Activated CD8-positive, alpha-beta memory T cell treated with anti-CD3 and anti-CD28 coated beads, Interleukin-2, amount 10 ng/mL, durations not matched to agents 7 days and 5 days (primary cell): ENCODE measurements at places on chromosomes 5 and 9.

DNA sequence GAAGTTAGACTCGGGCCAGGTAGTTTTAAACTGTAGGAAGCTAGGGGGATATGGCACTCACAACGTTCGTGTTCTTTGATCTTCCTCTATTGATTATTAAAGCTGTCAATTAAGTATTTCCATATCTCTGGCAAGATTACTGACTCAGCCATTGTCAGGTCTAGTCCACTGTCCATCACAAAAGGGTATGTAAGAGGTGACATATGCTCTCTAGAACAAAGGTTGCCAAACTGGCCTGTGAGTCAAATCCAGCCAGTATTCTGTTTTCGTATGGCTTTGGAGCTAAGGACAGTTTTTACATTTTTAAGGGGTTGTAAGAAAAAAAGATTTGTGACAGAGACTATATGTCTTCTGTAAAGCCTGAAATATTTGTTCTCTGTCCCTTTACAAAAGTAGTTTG is 44.2 kb downstream of the FAXDC2 start:
- no peak for DNase-seq

GRCh38 chr5:8730194-8730593 is 815.7 kb downstream of the SEMA5A start:
- DNase-seq: no peak

DNA sequence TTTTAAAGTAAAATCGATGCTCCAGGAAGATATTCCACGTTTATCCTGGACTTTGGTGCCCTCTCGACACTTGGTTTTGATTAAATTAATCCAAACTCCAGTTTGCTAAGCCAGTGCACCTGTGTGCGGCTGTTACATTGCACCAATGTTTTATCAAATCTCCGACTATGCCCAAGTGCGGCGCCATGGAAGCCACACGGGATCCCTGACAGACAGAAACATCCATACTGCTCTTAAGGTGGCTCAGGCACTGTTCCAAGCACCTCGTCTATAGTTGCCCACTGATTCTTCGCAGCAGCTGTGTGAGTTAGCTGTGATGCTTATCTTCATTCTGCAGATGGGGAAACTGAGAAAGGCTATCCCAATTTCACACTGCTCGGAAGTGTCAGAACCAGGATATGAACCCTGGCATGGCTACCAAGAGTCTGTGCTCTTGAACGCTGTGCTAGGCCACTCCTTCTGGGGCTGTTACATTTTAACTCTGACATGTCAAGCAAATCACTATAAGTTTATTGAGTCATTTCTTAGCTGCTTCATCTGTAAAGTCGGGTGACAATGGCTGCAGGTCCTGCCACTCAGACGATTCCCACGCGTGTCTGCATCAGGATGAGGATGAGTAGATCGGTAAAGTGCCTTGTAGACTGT is 113.0 kb downstream of the ADAMTS2 start:
- no peak for DNase-seq

GRCh38 chr9:89179895-89180734 is 1.5 kb upstream of the SHC3 start:
- DNase-seq: peak; percentile 54

DNA sequence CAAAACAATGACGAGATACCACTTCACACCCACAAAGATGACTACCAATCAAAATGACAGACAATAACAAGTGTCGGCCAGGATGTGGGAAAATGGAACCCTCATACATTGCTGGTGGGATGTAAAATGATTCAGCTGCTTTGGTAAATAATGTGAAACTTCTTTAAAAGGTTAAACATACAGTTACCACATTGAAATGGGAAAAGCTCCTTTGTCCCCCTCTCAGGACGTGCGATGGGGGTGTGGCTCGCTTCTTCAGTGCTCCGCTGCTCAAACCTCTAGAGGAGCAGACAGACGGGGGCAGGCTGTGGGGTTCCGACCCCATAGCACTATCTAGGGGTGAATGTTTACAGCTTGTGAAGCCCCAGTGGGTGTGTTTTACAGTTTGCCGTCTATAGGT is 8.0 kb upstream of the PLPP6 start:
- peak; percentile 64 for DNase-seq

DNA sequence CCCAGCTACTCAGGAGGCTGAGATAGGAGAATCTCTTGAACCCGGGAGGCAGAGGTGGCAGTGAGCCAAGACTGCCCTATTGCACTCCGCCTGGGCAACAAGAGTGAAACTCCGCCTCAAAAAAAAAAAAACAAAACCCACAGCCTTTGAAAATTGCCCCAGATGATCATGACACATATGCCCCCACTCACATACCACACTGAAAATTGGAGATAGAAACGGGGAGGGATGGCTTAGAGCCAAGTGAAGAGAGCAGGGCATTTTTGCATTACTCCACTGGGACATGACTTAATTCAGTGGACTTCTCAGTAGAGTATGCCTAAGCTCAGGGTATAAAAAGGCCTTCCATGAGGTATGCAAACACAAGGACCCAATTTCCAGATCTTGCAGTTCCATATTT is 309.3 kb downstream of the BNC2 start:
- DNase-seq: no peak

DNA sequence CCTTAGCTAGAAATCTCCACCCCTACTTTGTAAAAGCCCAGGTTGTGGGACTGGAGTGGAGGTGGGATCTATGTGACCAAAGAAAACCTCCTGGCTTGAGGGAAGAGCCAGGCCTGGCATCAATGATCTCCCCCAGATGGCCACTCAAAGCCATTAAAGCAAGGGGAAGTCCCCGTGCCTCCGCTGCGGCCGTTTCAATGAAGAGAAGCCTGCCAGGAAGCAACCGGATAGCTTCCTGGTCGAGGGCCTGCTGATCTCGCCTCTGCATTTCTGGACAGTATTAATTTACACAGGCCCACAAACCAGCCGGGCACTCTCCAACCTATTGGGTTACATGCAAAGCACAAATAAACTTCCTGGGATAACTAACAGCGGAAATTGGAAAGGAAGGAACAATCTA is 160.5 kb upstream of the MSX2 start:
- no peak for DNase-seq

GRCh38 chr5:180785794-180786221 is 16.8 kb downstream of the MGAT1 start:
- DNase-seq: no peak

GRCh38 chr5:171264843-171265242 is 44.2 kb upstream of the TLX3 start:
- DNase-seq: peak; percentile 44

GRCh38 chr5:141934099-141934844 is 10.6 kb downstream of the DELE1 start:
- no peak for DNase-seq

DNA sequence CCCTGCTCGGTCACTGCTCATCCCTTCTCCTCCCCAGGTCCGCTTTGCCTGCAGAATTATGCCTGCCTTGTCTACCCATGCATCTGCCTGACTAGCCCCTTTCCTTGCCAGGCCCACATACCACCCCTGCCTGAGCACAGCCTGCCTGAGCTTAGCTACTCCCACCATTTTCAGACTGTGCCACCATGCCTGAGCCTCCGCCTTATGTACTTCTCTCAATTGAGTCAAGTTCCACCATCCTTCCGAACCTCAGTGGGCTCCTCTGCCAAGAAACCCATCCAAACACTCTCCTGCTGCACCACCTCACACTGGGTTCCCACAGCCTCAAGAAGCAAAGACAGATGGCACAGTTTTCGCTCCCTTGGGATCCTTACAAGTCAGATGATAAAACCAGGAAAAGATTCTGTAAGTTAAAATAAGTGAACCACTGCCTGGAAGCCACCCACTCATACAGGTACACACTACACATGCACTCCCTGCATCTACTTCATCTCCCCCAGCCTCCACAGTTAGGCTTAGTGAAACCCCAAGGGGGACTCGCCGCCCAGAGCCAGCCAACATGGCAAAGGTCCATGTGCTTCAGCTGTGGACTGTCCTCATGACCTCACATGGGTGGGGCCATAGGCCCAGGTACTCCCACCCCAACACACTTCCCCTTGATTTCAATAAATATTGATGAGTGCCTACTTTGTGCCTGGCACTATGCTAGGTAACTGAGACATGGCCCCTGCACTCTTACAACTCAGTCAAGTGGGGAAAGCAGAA is 23.1 kb downstream of the P4HA2 start:
- DNase-seq: peak; percentile 19

DNA sequence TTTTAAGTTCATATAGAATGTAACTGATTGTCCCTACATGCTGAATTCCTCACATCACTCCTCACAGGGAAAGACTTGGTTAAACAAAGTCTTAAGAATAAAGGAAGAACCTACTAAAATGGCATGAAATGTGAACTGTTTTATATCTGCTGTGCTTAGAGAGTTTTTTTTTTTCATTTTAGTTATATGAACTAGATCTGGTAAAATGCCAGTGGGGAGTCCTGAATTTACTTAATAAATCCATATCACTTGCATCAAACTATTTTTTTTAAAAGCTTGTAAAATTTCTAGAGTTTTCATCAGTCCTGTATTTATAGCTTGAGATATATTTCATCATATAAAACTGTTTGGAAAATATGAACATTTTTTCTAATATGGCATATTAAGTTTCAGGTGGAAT is 1528.6 kb downstream of the EFNA5 start:
- DNase-seq: no peak

- no peak for DNase-seq
Measured at GRCh38 chr9:77015327-77016048, 4.0 kb upstream of the FOXB2 start.

GRCh38 chr9:20496328-20496727 is 126.0 kb downstream of the MLLT3 start:
- no peak for DNase-seq

DNA sequence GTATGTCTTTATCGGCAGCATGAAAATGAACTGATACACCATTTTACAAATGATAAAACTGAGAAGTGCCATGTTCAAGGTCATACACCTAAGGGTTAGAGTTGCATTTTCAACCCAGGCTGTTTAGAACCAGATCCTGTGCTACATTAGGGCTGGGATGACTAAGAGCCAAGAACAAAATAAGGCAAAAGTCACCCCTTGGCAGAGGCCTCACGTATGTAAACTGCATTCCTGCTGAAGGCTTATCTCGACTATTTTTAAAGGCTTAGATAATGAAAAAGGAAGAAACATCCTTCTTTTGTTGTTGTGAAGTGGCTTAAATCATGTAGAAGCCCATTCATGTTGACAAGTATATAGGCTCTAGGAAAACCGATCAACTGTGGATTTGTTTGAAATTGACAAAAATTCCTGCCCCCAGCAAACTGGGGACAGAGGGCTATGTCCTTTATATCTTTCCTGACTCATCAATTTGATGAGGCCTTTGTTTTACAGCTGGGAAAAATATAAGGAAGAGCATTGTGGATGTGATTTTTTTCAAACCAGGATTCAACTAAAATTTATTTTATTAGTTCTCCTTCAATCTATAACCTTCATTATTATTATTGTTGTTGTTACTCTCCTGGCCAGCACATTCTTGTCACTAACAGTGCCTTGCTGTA is 196.5 kb downstream of the SNX18 start:
- DNase-seq: no peak

DNA sequence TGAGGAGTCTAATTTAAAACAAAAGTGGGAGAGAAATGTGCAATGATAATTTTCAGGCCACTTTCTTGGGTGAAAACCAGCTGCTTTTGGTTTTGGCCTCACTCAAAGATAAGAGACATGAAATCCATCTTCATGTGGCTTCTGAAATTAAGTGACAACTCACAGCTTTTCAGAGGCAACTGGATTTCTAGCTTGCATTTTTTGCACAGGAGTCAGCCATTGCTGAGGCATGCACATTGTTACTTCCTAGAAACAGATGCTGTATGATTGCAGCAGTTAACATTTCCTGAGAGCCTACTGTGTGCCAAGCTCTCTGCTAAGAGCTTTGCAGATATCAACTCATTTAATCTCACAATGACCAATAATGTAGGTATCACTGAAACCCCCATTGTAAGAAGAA is 562.6 kb downstream of the NR2F1-AS1 start:
- DNase-seq: no peak

DNA sequence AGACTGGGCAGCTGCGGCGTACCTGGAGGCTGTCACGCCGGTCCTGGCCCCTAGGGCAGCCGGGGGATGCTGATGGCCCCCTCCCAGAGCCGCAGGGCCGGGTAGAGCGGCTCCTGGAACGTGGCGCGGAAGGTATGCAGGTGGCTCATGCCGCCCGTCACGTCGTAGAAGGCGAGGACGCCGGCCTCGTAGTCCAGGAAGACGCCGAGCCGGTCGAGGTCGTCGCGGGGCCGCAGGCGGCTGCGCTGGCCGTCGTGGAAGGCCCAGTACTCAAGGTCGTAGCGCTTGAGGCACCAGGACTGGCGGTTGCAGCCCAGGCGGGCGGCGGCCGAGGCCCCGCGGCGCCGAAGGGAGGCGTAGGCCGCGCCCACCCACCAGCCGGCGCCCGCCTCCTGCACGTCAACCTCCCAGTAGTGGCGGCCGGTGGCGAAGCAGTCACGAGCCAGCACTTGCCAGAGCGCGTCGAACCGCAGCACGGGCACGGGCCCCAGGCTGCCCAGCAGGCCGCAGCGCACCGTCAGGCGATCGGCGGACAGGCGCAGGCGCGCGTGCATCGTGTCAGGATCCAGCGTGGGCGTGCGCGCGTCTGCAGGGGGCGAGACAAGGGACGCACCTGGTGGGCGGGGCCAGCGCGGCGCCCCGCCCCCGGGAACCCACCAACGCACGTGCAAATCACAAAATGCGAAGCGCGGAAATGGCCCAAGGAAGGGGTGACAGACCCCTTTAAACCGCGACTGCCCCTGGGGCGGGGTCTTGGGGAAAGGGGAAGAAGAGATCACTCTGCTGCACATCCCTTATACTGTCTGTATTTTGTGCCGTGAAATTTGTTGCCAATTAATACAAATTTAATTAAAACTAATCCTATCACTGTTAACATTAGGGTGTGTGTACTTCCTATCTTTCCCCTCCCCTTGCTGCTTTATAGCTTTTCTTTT is 31.2 kb downstream of the NANS start:
- DNase-seq: no peak

DNA sequence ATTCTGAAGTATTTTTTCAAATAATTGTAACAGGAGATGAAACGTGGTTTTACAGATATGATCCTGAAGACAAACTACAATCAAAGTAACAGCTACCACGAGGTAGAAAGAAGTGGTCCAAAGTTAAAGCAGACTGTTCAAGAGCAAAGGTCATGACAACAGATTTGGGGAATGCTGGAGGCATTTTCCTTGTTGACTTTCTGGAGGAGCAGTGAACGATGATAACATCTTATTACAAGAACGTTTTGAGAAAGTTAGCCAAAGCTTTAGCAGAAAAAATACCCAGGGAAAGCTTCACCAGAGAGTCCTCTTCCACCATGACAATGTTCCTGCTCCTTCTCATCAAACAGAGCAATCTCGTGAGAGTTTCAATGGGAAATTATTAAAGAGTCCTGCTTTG is 145.4 kb upstream of the NREP start:
- DNase-seq: no peak

- DNase-seq: no peak
Measured at GRCh38 chr9:127968042-127968441, 12.7 kb downstream of the EEIG1 start.

DNA sequence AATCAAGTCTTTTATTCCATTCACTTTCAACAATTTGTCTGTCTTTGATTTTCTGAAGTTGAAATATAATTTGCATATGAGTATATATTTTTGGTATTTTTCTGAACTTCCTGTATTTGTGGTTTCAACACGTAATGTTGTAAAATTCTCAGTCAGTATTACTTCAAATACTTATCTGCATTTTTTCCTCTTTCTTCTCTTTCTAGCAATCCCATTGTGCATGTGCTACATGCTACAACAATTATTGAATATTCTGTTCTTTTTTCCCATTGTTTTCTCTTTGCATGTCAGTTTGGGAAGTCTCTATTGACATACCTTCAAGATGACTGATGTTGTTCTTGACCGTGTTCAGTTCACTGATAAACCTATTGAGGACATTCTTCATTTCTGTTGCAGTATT is 5.6 kb upstream of the ANKRD18A start:
- DNase-seq: no peak
